ENCODE measurements at places on chromosomes 11 and 22.
A peak's percentile ranks its signal among the peaks of the same experiment; 100 is the strongest.

DNA sequence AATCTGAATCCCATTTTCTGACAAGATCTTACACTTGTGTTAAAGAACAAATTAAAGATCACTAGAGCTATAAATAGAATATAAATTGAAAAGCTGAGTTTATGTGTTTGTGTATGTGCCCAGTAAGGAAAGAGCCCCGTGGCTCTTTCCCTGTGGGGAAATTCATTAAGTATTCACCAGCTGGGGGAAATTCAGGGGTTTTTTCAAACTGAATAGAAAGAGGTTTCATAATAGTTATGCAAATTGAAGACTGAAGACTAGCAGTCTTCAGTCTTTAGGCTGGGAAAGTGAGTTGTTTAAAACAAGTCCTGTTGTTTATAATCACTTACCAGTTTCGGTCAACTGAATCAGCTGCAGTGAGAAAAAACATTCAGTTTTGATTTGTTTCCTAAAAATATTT lies 11.3 kb upstream of the MS4A7 start:
- peak; percentile 7 for DNase-seq

DNA sequence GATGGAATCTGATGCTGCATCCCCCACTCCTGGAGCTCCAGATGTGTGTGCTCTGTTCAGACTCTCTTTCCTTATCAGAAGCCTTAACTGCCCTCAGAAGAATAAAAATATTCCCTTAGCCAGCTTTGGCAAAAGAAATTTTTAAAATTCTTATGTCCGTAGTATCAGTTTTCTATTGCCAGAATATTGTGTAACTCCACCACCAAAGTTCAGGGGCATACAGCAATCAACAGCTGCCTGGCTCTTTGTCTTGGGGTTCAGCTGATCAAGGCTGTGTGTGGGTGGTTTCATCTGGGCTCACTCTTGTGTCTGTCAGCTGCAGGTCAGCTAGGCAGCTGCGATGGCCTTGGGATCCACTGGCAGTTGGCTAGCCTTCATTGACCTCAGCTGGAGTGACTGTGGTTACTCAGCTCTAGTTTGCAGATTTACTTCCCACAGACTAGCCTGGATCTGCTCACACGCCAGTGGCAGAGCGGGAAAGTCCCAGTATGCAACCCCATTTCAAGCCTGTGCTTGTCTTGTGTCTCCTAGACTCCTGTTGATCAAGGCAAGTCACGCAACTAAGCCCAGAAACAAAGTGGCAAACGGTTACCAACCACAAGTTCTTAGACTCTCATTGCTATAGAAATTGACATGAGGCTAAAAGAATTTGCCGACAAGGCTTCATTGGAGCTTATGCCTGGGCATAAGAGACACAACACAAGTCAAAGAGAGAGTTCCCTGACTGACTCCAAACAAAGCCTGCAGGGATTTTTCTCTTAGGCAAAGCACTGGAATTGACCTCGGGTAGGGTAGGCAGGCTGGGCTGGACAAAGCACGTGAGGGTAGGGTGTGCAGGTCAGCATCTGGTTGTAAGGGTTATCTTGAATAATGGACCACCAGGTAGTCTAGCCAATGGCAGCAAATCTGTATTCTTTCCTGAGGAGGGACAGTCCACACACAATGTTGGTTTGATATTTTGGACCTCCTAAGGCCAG lies 7.5 kb downstream of the TMEM138 start:
- no peak for DNase-seq

- DNase-seq: no peak
Measured at GRCh38 chr11:115616971-115617370, 112.8 kb upstream of the CADM1 start.

- no peak for DNase-seq
Measured at GRCh38 chr22:47853750-47854149, 1091.3 kb downstream of the TBC1D22A start.

DNA sequence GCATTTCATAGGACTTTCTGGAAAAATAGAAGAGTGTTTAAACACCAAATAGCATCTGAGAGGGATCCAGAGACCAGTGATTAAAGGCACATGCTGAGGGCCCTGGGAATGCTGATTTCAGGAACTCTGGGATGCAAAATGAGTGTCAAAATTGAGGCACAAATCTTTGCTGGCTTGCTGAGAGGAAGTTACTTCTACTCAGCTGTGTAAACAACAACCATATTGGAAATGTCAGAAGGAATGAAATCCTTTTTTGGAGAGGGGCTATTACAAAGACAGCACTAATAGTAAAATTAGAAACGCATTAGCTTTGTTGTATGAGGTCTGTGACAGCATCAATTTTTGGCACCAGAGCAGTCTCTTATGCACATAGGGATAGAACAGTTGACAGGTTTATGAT lies 267.8 kb upstream of the RAG2 start:
- no peak for DNase-seq

- DNase-seq: no peak
Measured at GRCh38 chr22:38124236-38124974, 13.9 kb upstream of the BAIAP2L2 start.

- no peak for DNase-seq
Measured at GRCh38 chr11:47268448-47269001, 1.4 kb upstream of the MADD start.

DNA sequence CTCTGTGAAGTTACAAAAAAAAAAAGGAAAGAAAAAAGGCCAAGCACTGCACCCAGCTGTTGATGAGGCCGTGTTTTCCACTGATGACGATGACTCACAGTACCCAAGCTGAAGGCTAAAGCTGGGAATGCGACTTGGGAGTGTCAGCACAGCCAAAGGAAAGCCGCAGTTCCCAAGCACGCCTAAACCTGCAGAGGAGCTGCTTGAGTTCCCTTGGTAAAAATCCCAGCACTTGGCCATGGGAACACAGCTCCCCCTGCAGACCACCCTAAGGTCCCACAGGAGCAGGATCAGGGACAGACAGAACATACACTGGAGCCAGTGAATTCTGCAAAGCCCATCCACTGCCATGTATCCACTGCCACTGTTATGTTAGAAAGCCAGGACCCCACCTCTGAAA lies 39.9 kb downstream of the SERGEF start:
- peak; percentile 17 for DNase-seq

DNA sequence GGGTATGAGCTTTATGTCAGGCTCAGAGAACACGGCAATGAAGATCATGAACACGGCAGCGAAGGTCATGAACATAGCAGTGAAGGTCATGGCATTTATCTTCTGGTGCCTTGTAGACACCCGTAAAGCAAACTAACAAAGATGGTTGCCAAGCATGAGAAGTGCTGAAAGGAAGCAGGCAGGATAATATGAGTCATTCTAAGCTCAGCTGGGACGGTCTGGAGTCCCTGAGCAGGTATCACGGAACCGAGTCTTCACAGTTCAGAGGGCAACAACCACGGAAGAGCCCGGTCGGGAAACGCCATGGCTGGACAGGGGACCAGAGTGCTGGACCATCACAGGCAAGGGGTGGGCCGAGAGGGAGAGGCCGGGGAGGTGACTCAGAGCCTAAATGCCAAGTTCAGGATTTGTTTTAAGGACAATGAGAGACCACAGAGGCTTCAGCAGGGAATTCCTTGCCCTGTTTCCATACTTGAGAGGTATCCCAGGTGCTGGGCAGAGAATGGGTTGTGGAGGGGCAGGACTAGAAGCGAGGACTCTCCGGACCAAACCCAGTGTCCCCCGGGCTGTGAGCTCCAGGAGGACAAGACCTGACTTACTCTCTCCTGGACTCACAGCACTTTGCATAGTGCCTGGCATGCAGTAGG lies 13.1 kb upstream of the MS4A10 start:
- DNase-seq: no peak

- DNase-seq: no peak
Measured at GRCh38 chr11:119970555-119971304, 167.2 kb downstream of the TRIM29 start.

- no peak for DNase-seq
Measured at GRCh38 chr11:117197516-117198456, 1.4 kb upstream of the TAGLN start.

DNA sequence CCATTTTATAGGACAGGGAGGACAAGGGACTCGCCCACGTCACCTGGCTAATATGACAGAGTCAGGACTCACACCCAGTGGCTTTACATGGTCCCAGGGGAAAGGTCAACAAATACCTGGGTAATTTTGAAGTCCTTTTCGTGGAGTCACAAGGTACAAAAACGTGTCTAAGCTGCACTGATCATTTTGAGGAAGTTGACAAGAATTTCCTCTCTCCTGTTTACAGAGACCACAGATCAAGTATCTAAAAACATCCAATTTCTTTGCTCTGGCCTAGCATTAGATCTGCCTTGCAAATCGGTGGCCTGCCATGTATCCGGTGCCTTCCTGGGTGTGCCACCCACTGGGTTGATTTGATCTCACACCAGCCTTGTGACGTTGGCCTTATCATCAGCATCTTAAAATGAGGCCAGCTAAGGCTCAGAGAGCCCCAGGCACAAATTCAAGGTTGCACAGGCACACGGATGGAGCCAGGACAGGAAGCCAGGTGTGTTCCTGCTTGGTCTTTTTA lies 17.6 kb downstream of the GDPD5 start:
- DNase-seq: peak; percentile 52

GRCh38 chr11:2933375-2934020 lies 4.3 kb upstream of the PHLDA2 start:
- peak; percentile 85 for DNase-seq

GRCh38 chr11:105609341-105609781 lies 512 bp upstream of the GRIA4 start:
- peak; percentile 24 for DNase-seq

GRCh38 chr11:31804312-31805036 lies 6.6 kb downstream of the PAX6 start:
- no peak for DNase-seq

DNA sequence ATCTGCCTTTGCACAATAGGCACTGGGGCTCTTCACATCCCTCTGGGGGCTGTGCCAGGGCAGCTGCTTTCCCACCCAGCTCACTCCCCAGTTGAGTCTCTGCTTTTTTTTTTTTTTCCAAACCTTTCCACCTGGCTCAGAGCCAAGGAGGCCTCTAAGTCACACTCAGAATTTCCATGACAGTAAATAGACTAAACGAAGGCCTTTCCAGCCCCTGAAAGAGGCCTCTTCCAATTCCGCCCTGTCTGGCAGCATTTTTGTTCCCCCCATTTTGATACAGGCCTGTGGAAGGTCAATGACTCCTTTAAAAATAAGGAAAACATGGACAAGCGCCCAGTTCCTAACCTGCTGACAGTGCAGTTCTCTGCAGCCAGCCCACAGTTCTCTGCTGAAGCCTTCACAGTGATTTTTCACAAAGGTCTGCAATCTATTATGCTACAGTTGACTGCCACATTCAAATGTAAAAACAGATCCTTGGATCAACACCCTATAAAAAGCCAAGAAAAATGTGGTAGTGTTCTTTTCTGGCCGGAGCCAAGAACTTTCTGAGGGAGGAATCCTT lies 107.5 kb upstream of the SESN3 start:
- peak; percentile 5 for DNase-seq

DNA sequence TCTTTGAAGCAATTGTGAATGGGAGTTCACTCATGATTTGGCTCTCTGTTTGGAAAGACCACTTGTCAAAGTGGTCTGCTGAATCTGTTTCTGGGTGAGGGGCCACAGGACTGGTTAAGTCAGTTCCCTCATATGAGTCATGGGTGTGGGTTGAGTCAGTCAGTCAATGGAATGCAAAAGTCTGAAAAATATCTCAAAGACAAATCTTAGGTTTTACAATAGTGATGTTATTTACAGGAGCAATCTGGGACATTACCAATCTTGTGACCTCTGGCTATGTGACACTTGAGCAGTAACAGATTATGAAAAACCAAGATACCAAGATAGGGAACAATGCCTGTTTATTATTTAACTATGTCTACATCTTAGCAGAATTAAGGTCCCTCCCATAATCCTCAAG lies 311.6 kb downstream of the AASDHPPT start:
- no peak for DNase-seq

DNA sequence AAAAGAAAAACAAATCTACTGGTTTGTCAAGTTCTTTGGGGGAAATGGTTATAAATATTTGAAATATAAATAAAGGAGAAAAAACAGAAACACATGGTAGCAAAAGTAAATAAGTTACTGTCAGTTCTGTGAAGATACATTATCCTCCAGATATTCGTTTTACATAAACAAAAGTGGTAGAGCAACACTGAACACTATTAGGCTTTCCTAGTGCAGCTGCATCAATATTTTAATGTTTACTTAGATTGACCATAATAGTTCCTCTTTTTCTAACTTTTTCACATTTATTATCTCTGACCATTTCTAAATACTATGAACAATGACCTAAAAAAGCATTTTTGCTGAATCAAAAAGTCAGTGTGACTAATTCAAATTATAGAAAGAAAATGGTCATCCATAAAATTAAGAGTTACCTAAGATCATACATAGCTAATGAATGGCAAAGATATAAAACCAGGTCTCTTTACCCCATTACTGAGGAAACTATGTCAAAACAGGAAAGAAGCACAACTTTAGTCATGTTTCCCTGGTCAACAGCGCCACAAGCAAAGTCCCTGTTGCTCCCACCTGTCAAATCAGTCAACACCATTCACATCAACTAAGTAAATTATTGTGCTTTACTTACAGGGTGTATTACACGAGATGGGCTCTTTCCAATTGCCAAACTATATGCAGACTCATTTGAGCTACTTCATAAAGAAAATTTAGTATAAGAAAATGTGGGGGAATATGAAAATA lies 38.5 kb downstream of the SBF2 start:
- DNase-seq: no peak

DNA sequence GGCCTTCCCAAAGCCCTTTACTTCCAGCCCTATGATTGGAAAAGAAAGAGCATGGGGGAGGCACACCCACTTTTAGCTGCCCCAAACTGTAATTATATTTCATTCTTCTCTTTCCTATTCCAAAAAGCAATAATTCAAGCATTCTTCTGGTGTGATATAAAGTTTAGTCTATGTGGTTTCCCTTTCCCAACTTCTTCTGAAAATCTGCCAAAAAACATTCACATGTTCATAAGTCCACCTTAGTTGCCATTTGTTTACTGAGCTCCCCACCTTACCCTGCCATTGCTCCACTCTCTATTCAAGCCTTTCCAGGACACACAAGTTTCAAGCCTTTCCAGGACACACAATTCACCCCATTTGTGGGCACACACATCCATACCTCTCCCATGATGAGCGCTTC lies 111.6 kb upstream of the BMAL1 start:
- no peak for DNase-seq

GRCh38 chr22:28442711-28443525 lies 236.7 kb downstream of the TTC28 start:
- peak; percentile 34 for DNase-seq

DNA sequence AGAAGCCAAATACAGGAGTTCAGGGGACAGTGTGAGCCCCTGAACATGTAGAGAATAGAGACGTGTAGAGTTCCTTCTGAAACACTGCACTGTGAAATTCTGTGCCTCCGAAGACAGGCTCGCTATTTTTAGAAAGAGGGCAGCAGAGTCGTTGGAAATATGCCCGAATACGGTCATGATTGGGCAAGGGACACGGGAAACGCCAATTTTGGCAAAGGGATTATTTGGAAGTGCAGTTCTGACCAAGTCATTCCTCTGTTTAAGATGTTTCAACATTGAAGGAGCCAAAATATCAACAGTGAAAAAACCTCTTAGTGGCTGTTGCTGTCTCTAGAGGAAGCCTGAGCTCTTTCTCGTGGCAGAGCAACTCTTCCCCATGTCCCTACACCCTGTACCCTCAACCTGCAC lies 9.5 kb upstream of the CBX6 start:
- no peak for DNase-seq
